ENCODE measurements at places on chromosomes 16 and 17. TPM values are rescaled to one million over a fixed set of nuclear protein-coding genes. Genes with fewer than 3 reads are reported as not detected.

- no peak for DNase-seq
- H3K4me3 ChIP-seq = no peak overlapping the region
- peaks cover 3% of the 10 kb centered on the region for H3K27me3 ChIP-seq
- no peaks in the 10 kb centered on the region for H3K4me1 ChIP-seq
Measured at GRCh38 chr17:6066183-6066948, 3.8 kb upstream of the WSCD1 start.

- no peak for DNase-seq
- no peaks in the 10 kb centered on the region for H3K4me1 ChIP-seq
- H3K36me3 ChIP-seq = peaks cover 20% of the 10 kb centered on the region
- no peak overlapping the region for H3K27ac ChIP-seq
Measured at GRCh38 chr16:77843405-77843804, 55.0 kb downstream of the VAT1L start.

- no peak overlapping the region for H3K27ac ChIP-seq
- no peak overlapping the region for H3K4me3 ChIP-seq
- peaks cover 3% of the 10 kb centered on the region for H3K36me3 ChIP-seq
- peaks cover 5% of the 10 kb centered on the region for H3K4me1 ChIP-seq
- no peaks in the 10 kb centered on the region for H3K27me3 ChIP-seq
Measured at GRCh38 chr17:38361694-38362465, 10.2 kb downstream of the SOCS7 start.

DNA sequence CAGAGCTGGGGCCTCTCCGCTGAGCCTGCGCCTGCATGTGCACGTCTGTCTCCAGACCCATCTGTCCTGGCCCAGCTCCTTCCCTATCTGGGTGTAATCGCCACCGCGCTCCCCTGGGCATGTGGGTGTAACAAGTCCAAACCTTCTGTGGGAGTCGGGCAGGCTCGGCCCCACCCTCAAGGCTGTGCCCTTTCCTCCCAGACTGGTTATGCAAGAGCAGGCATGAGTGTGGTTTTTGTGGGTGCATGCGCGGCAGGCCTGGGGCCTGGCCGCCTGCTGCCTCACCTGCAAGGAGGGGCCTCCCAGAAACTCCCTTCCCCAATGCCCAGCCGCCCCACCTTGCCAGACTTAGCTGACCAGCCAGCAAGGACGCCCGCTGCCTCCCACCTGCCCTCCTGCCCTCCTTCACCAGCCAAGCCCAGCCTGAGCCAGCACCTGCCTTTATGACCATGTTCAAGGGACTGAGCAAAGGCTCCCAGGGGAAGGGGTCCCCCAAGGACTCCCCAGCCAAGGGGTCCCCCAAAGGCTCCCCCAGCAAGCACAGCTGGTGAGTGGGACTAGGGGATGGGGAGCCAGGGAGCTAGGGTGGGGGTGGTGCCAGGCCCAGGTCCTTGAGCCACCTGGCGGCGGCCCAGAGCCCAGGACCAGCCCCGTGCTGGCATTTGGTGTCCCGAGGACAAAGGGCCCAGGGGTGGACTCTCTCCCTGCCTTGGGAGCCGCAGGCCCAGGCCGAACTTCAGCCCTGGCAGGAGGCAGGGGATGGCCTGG lies at the start of gene EVPLL:
EVPLL (plus strand) TSS at position 342 of the 768 bp plus-strand sequence. CDS start 3,160 bp downstream, outside the sequence.
- no peaks in the 10 kb centered on the region for H3K36me3 ChIP-seq
- H3K4me3 ChIP-seq = no peak within 1 kb of the TSS
- no peaks in the 10 kb centered on the region for H3K4me1 ChIP-seq
- peak; percentile 36 for DNase-seq
- no peaks in the 10 kb centered on the region for H3K27me3 ChIP-seq

Gene OTOP2
- total RNA-seq = not detected

Gene C17orf113
- total RNA-seq = 1.0 TPM

GRCh38 chr17:78242024-78242742 lies 10.8 kb downstream of the TMEM235 start:
- no peaks in the 10 kb centered on the region for H3K27me3 ChIP-seq
- DNase-seq = no peak
- no peak overlapping the region for H3K4me3 ChIP-seq
- no peak overlapping the region for H3K27ac ChIP-seq
- H3K36me3 ChIP-seq = peaks cover 2% of the 10 kb centered on the region
- H3K4me1 ChIP-seq = no peaks in the 10 kb centered on the region

- DNase-seq = no peak
- H3K4me3 ChIP-seq = no peak overlapping the region
- H3K36me3 ChIP-seq = no peaks in the 10 kb centered on the region
- no peaks in the 10 kb centered on the region for H3K27me3 ChIP-seq
- H3K4me1 ChIP-seq = no peaks in the 10 kb centered on the region
Measured at GRCh38 chr17:50928646-50929045, 62.5 kb upstream of the TOB1 start.

GRCh38 chr17:57587193-57587969 lies 157.7 kb downstream of the CCDC182 start:
- H3K4me3 ChIP-seq = no peak overlapping the region
- H3K4me1 ChIP-seq = peaks cover 5% of the 10 kb centered on the region
- H3K27ac ChIP-seq = no peak overlapping the region
- no peaks in the 10 kb centered on the region for H3K27me3 ChIP-seq
- H3K36me3 ChIP-seq = no peaks in the 10 kb centered on the region

DNA sequence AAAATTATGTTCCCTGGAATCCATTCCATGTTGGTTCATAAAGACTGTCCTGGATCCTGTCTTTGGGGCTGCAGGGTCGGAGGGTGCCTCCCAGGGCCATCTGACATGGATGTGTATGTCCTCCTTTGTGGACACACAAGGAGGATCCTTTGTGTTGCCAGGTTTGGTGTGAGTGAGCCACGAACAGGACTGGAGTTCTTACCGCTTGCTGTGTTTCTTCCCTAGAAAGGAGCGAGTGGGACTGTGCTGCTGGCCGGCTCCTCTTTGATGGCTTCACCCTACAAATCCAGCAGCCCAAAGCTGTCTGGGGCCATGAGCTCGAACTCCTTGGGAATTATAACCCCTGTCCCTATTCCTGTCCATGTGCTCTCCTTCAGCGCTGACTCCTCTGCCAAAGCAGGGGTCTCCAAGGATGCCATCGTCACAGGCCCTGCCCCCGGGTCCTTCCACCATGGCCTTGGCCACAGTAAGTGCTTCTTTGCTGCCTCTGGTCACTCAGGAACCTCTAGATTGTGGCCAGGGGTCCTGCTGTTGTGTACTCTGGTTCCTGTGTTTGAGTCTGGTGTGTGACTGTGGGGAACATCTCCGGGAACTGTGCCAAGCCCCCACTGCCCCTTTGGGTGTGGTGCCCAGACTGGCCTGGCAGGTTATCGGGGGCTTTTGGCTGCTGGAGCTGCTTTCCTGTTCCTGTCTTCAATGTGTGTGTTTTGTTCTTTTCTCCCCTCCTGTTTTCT lies 29.5 kb downstream of the UBN1 start:
- no peaks in the 10 kb centered on the region for H3K4me1 ChIP-seq
- H3K27ac ChIP-seq = no peak overlapping the region
- H3K36me3 ChIP-seq = peaks cover 43% of the 10 kb centered on the region

- H3K36me3 ChIP-seq = peaks cover 61% of the 10 kb centered on the region
- no peak overlapping the region for H3K4me3 ChIP-seq
- no peaks in the 10 kb centered on the region for H3K4me1 ChIP-seq
- no peak overlapping the region for H3K27ac ChIP-seq
Measured at GRCh38 chr17:68533887-68534694, 21.9 kb downstream of the PRKAR1A start.

DNA sequence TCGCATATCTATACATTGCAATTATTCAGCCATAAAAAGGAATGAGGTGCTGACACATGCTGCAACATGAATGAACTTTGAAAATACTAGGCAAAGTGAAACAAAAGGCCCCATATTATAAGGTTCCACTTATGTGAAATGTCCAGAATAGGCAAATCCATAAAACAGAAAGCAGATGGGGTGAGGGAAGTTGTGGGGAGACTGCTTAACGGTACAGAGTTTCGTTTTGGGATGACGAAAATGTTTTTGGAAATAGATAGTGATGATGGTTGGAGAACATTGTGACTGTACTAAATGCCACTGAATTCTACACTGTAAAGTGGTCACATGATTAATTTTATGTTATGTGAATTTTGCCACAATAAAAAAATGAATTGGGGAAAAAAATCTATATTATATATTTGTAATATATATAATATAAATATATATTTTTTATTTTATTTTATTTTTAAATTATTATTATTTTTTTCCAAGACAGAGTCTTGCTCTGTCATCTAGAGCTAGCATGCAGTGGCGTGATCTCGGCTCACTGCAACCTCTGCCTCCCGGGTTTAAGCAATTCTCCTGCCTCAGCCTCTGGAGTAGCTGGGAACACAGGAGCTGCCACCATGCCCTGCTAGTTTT lies 4.2 kb upstream of the GNA13 start:
- H3K36me3 ChIP-seq = no peaks in the 10 kb centered on the region
- H3K4me3 ChIP-seq = no peak overlapping the region
- H3K4me1 ChIP-seq = peaks cover 4% of the 10 kb centered on the region
- peak; percentile 0 for DNase-seq
- H3K27me3 ChIP-seq = no peaks in the 10 kb centered on the region
- H3K27ac ChIP-seq = no peak overlapping the region

Gene E2F4
- 116 TPM for total RNA-seq

GRCh38 chr16:78264642-78265041 lies 165.2 kb downstream of the WWOX start:
- H3K27ac ChIP-seq = no peak overlapping the region
- H3K36me3 ChIP-seq = peaks cover 13% of the 10 kb centered on the region
- no peaks in the 10 kb centered on the region for H3K4me1 ChIP-seq
- no peaks in the 10 kb centered on the region for H3K27me3 ChIP-seq
- H3K4me3 ChIP-seq = no peak overlapping the region

GRCh38 chr16:57413733-57414132 lies 9.2 kb downstream of the CCL17 start:
- no peak overlapping the region for H3K4me3 ChIP-seq
- H3K4me1 ChIP-seq = no peaks in the 10 kb centered on the region
- DNase-seq = no peak
- H3K27ac ChIP-seq = no peak overlapping the region

Gene FNDC8
- not detected for total RNA-seq

- H3K27me3 ChIP-seq = no peaks in the 10 kb centered on the region
- no peaks in the 10 kb centered on the region for H3K36me3 ChIP-seq
- H3K27ac ChIP-seq = no peak overlapping the region
- no peak for DNase-seq
- H3K4me3 ChIP-seq = no peak overlapping the region
Measured at GRCh38 chr17:19727501-19728078, 11.2 kb upstream of the SLC47A2 start.

DNA sequence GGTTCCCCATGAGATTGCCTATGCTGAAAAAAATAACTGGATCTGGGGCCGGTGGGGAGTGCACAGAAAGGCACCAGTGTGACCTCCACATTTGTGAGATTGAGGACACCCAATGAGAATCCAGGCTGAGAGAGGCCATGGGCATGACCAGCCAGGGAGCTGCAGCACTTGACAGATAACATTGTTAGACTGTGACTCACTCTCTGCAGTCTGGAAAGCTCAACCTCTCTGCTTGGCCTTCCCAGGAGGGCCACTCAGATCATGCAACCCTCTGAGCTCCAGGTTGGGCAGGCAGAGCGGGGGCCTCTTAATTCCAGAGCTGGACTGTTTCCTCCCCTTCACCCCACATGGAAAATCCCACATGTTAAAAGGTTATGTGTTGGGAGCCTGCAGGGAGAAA lies 30.1 kb downstream of the FZD2 start:
- no peak overlapping the region for H3K4me3 ChIP-seq
- no peaks in the 10 kb centered on the region for H3K4me1 ChIP-seq
- no peaks in the 10 kb centered on the region for H3K27me3 ChIP-seq
- DNase-seq = peak; percentile 78
- no peak overlapping the region for H3K27ac ChIP-seq
- no peaks in the 10 kb centered on the region for H3K36me3 ChIP-seq

Gene SCN4A
- 5.8 TPM for total RNA-seq

DNA sequence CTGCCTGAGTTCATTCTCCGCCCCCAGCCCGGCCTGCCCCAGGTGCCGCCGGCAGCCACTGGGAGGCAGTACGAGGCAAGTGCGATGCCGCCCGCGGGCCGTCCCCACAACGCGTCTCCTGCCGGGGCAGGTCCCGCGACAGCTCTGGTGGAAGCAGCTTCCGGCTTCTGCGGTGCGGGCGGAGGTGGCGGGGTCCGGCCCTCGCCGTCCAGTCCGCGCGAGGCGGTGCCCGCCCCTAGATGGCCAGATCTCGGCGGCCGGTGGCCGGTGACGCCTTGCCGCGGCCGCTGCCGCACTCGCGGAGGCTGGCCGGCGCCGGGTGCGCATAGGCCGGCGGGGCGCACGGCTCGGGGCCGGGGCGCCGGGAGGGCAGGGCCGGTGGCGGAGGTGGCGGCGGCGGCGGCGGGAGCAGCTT lies 1.8 kb downstream of the GJD3 start:
- no peak overlapping the region for H3K27ac ChIP-seq
- peak; percentile 95 for DNase-seq
- H3K4me1 ChIP-seq = peaks cover 3% of the 10 kb centered on the region
- no peaks in the 10 kb centered on the region for H3K36me3 ChIP-seq

Gene TPSD1
- not detected for total RNA-seq

- peaks cover 3% of the 10 kb centered on the region for H3K4me1 ChIP-seq
- H3K36me3 ChIP-seq = no peaks in the 10 kb centered on the region
- no peak overlapping the region for H3K27ac ChIP-seq
- no peak for DNase-seq
- no peaks in the 10 kb centered on the region for H3K27me3 ChIP-seq
Measured at GRCh38 chr17:17926840-17927449, 45.3 kb downstream of the TOM1L2 start.

Gene TBC1D3G
- not detected for total RNA-seq

GRCh38 chr16:1153480-1154160 lies 714 bp downstream of the CACNA1H start:
- H3K27ac ChIP-seq = no peak overlapping the region
- DNase-seq = no peak
- no peaks in the 10 kb centered on the region for H3K27me3 ChIP-seq
- H3K4me3 ChIP-seq = peak overlapping the region; percentile 60
- peaks cover 5% of the 10 kb centered on the region for H3K36me3 ChIP-seq

Gene TK1
- 98.7 TPM for total RNA-seq

DNA sequence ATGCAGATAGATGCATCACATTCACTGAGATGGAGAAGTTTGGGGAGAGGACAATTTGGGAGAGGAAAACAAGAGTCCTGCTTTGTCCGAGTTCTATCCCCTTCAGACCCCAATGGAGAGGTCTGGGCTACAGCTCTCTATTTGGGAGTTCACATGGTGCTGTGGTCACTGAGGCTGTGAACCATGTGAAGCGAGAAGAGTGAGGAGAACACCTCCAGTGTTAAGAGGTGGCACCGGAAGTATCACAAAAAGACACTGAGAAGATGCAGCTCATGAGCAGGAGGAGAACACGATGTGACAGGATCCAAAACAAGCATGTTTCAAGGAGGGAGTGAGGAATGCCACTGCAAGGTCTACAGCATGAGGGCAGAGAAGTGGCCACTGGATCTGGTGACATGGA lies 39.7 kb downstream of the PIK3R5 start:
- no peaks in the 10 kb centered on the region for H3K36me3 ChIP-seq
- peak; percentile 14 for DNase-seq
- H3K27me3 ChIP-seq = no peaks in the 10 kb centered on the region
- no peaks in the 10 kb centered on the region for H3K4me1 ChIP-seq

Gene KRT24
- not detected for total RNA-seq

Gene IRF8
- total RNA-seq = not detected

- no peak overlapping the region for H3K4me3 ChIP-seq
- no peak for DNase-seq
- no peaks in the 10 kb centered on the region for H3K36me3 ChIP-seq
- H3K27ac ChIP-seq = no peak overlapping the region
Measured at GRCh38 chr17:4953451-4953961, 2.6 kb downstream of the ENO3 start.

Gene AURKB
- 171 TPM for total RNA-seq

Data from H9 (cell line).